ENCODE measurements at places on chromosomes 13 and 19.

DNA sequence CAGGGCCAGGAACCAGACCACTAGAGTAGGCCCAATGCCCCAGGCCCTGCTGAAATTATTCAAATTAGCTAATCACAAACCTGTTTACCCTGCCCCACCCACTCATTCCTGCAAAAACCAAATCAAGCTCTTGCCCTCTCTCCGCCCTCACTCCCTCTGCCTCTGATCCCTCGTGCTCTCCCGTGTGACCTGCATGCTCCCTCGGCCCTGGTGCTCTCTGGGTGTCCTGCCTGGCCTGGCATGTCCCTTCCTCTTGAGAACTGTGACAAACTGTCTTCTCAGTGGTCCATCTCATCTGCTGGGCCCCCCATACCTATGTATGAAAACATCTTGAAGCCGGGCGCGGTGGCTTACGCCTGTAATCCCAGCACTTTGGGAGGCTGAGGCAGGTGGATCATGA, 12.2 kb upstream of the TTYH1 start:
- no peak for DNase-seq

GRCh38 chr19:6076291-6076665, 34.0 kb downstream of the RFX2 start:
- DNase-seq: no peak

DNA sequence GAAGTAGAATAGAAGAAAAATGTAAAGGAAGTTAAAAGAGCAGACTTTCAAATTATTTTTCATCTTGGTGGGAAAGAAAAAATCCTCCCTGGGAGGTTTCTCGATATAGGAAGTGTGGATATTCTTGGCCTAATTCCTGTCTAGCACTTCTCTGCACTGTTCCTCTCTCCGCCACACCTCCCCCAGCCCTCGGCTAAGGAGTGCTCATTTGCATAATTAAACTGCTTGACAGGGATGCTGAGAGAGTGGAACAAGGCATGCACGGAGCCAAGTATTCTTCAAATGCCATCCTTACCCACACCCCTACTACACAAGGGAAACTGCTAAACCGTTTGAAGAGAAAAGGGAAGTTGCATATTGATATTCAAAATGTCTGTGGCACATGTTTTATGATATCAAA, 511.0 kb upstream of the HTR2A start:
- DNase-seq: no peak

- DNase-seq: no peak
Observed at GRCh38 chr13:27860743-27861142, 59.1 kb upstream of the PDX1 start.

DNA sequence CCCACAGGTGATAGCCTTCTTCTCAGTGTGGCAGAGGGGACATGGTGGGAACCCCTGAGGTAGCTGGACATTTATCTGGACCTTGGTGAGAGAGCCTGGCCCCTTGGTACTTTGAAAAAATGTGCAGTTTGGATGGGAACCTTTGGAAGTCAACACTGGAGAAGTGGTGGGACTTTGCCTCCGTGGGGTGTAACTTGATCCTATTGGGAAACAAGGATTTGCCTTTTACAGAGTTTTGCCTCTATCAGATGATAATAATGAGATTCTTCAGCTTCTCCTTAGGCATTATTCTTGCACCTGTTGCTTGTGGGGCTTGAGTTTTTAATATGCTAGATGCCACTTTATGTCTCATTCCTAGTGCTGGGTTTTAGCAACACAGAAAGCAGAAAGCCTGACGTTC, 99.0 kb downstream of the ERCC5 start:
- no peak for DNase-seq

Measured in AG20443 (cell line).